Gastrocnemius medialis (tissue), 4 donors: ENCODE measurements at places on chromosomes 2 and 18. TPM values are rescaled to one million over a fixed set of nuclear protein-coding genes. Genes with fewer than 3 reads are reported as not detected.

The CCDC138 gene
- total RNA-seq = 0.52 TPM

The TWSG1 gene
- 9.5 TPM for total RNA-seq

The STPG4 gene
- total RNA-seq = not detected

The PID1 gene
- 20.5 TPM for total RNA-seq

The CABYR gene
- 0.51 TPM for total RNA-seq

The GLI2 gene
- 0.49 TPM for total RNA-seq

The PLCL1 gene
- total RNA-seq = 5.9 TPM

The PNPT1 gene
- total RNA-seq = 26.0 TPM

The TMEM247 gene
- total RNA-seq = not detected

The PARD3B gene
- total RNA-seq = 2.2 TPM

The CNGA3 gene
- not detected for total RNA-seq

The LIMS2 gene
- 5.3 TPM for total RNA-seq

The NOL4 gene
- total RNA-seq = not detected

The RPRM gene
- total RNA-seq = not detected

The BCS1L gene
- 46.9 TPM for total RNA-seq

The ZSWIM2 gene
- total RNA-seq = not detected

The SP5 gene
- 0.39 TPM for total RNA-seq

The NT5C1B gene
- not detected for total RNA-seq
